ENCODE measurements at places on chromosomes 2 and 18.
A peak's percentile ranks its signal among the peaks of the same experiment; 100 is the strongest.

DNA sequence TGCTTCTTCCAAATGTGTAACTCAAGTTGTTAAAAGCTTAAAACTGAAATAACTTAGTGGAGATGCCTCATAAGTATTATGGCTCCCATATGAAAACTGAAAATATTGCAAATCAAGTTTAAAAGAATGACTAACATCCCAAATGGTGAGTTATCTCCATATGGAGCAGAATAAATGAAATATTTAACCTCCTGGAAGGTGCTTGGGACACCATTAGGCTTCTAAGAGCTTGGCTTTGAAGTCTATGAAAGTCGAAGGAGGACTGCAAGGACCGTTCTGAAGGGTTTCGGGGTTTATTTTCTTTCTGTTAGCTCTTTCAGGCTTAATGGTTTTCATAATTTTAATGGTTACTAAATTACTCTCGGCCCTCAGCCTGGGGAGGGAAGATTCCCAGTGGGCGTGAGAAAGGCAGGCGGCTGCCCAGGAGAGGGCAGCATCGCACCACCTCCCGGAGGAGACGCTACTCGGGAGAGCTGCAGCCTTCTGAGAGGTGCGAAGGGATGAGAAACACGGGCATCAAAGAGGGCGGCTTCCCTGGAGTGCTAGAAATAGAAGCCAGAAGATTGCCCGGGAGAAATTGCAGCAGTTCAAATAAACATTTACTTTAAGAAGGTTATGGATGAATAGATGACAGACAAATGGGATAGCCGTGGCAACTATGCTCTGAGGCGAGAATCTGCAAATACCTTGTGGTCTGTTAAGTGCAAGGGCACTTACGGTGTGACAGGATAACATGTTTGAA, 43.1 kb downstream of the MAP3K19 start:
- no peaks in the 10 kb centered on the region for H3K36me3 ChIP-seq
- peaks cover 3% of the 10 kb centered on the region for H3K27me3 ChIP-seq
- peak; percentile 47 for DNase-seq
- H3K4me3 ChIP-seq: no peak overlapping the region
- no peak overlapping the region for H3K27ac ChIP-seq

DNA sequence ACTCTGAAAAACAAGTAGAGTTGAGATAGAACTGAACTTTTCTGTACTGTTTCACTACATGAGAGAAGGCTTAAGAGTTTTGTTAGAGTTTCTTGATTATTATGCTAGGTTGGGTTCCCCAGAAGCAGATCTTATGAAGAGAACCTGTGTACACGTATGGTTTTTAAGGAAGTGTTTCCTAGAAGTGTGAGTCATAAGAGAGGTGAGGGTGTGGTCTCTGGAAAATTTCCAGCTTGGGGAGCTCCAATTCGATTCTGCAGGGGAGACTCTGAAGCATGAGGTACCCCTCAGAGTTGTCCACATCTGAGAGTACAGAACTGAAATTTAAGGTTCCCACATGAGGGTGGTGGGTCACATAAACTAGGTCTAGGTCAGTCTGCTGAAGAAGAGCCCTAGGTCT, 83.3 kb upstream of the MAP2 start:
- no peak for DNase-seq
- no peaks in the 10 kb centered on the region for H3K4me1 ChIP-seq
- no peak overlapping the region for H3K4me3 ChIP-seq

- H3K4me1 ChIP-seq: no peaks in the 10 kb centered on the region
- H3K36me3 ChIP-seq: no peaks in the 10 kb centered on the region
- H3K27me3 ChIP-seq: no peaks in the 10 kb centered on the region
- no peak overlapping the region for H3K27ac ChIP-seq
These were observed 124.2 kb upstream of the CELF4 start for GRCh38 chr18:37689841-37690240.

DNA sequence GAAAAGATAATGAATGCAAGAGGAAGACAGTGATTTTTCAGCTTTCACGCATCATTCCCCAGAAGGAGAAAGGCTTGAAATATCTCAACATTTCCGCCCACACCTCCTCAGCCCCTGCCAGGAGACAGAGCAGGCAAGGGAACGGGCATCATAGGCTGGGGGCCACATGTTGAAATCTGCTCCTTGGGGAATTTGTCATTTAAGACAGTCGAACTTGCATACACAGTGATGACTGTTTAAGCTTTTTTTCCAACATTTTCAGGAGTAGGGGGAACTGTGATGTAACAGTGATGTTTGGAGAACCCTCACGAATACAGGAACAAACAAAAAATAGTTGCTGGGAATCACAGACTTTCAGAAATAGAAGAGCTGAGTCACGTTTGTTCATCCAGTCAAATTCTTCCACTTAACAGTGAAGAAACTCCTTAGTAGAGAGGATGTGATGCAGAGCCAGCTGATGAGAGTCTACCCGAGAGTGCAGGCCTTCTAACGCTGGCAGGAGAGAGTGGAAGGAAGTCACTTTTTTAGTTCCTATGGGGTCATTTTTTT, 266.8 kb downstream of the ALPK2 start:
- no peak overlapping the region for H3K4me3 ChIP-seq
- no peak for DNase-seq
- H3K27me3 ChIP-seq: no peaks in the 10 kb centered on the region
- H3K36me3 ChIP-seq: no peaks in the 10 kb centered on the region

- H3K27me3 ChIP-seq: no peaks in the 10 kb centered on the region
- no peak overlapping the region for H3K27ac ChIP-seq
- H3K4me3 ChIP-seq: no peak overlapping the region
- H3K36me3 ChIP-seq: no peaks in the 10 kb centered on the region
- H3K4me1 ChIP-seq: peaks cover 9% of the 10 kb centered on the region
These were observed 2.1 kb downstream of the IL1B start for GRCh38 chr2:112834396-112835037.
